Cardiac muscle cell (in vitro differentiated cells and primary cell): ENCODE measurements at places on chromosomes 5 and 9. TPM values are rescaled to one million over a fixed set of nuclear protein-coding genes. Genes with fewer than 3 reads are reported as not detected.

CDK7 gene
- 17.3 and 87.5 TPM in 2 replicates for total RNA-seq

IL11RA gene
- total RNA-seq: 64.6 and 98.7 TPM in 2 replicates

ANKRD18B gene
- 0.80 TPM in 1 of 2 replicates, not detected in the other for total RNA-seq

CCNI2 gene
- not detected in 2 replicates for total RNA-seq

MCTP1 gene
- not detected in 2 replicates for total RNA-seq

PDCD1LG2 gene
- total RNA-seq: not detected in 2 replicates

TMEFF1 gene
- total RNA-seq: 23.9 and 34.2 TPM in 2 replicates

TXNDC8 gene
- not detected in 2 replicates for total RNA-seq

NTRK2 gene
- 1.3 and 2.5 TPM in 2 replicates for total RNA-seq

FBXL17 gene
- total RNA-seq: 20.7 and 22.9 TPM in 2 replicates

KCTD16 gene
- 0.35 and 0.66 TPM in 2 replicates for total RNA-seq

TPPP gene
- total RNA-seq: 7.3 and 7.7 TPM in 2 replicates

UBTD2 gene
- 23.9 and 29.8 TPM in 2 replicates for total RNA-seq

PCDHA4 gene
- 14.2 and 14.3 TPM in 2 replicates for total RNA-seq

DENND4C gene
- 35.6 and 51.0 TPM in 2 replicates for total RNA-seq

SPINK7 gene
- not detected in 2 replicates for total RNA-seq

SLC25A51 gene
- 17.0 and 21.1 TPM in 2 replicates for total RNA-seq

ZNF879 gene
- total RNA-seq: 9.4 and 12.0 TPM in 2 replicates

HSPB3 gene
- total RNA-seq: 45.4 and 79.4 TPM in 2 replicates

PCDHA7 gene
- total RNA-seq: 1.2 and 2.7 TPM in 2 replicates

GNA14 gene
- 0.21 and 0.36 TPM in 2 replicates for total RNA-seq

NRARP gene
- 8.8 and 16.5 TPM in 2 replicates for total RNA-seq

IFNA13 gene
- not detected in 2 replicates for total RNA-seq

SHROOM1 gene
- total RNA-seq: 8.1 and 9.8 TPM in 2 replicates

FAM153A gene
- 3.7 and 12.6 TPM in 2 replicates for total RNA-seq

CD72 gene
- 1.4 and 5.1 TPM in 2 replicates for total RNA-seq

ADAMTSL1 gene
- total RNA-seq: 26.5 and 63.0 TPM in 2 replicates

PTGS1 gene
- total RNA-seq: 0.74 and 1.2 TPM in 2 replicates

FOXI1 gene
- total RNA-seq: not detected in 2 replicates

ANKRD18A gene
- 0.88 and 3.7 TPM in 2 replicates for total RNA-seq

PRUNE2 gene
- 7.4 and 14.4 TPM in 2 replicates for total RNA-seq

GRXCR2 gene
- not detected in 2 replicates for total RNA-seq

ABHD17B gene
- 19.6 and 26.9 TPM in 2 replicates for total RNA-seq

ADRA1B gene
- 1.8 and 2.9 TPM in 2 replicates for total RNA-seq

PCDHB11 gene
- 4.7 and 8.6 TPM in 2 replicates for total RNA-seq

SPEF2 gene
- total RNA-seq: 2.2 and 5.7 TPM in 2 replicates

DRD1 gene
- total RNA-seq: 1.3 and 3.1 TPM in 2 replicates

NXNL2 gene
- total RNA-seq: 0.56 TPM in 1 of 2 replicates, not detected in the other
